ENCODE measurements at places on chromosomes 11 and 22.

DNA sequence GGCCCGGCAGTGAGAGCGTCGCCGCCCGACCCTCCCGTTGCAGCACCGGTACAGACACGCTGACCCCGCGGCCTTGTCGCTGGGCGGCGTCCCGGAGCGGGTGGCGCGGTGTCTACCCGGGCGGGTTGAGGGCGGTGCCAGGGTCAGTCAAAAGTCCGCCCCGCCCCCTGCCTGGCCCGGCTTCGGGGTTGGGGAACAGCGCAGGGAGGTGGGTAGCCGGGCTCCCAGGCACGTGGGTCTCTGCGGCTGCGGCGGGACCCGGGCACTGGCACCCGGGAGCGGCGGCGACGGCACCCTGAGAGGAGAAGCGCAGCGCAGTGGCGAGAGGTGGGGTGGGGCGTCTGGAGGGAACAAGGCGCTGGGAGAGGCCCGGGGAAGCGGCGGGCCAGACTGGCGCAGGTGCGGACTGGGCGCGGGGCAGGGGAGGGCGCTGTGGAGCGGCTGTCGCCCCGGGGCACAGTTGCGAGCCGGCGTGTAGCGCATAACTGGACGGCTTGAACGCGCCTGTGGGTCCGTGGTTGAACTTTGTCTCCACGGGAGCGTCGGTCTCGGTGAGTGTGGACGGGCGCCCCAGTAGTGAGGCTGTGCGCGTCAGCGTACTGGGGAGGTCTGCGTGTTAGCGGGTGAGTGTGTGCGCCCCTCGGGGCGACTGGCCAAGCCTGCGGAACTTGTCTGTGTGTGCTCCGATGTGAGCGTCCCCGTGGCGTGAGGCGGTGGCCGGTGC is at the start of gene P2RY2:
Gene P2RY2, plus strand, starts transcription at position 176 of the 724 bp plus-strand sequence. CDS start 15,879 bp downstream, outside the sequence.
- peak; percentile 33 for DNase-seq

- DNase-seq, result no peak
Observed at GRCh38 chr11:63518548-63518947, 12.7 kb downstream of the LGALS12 start.

DNA sequence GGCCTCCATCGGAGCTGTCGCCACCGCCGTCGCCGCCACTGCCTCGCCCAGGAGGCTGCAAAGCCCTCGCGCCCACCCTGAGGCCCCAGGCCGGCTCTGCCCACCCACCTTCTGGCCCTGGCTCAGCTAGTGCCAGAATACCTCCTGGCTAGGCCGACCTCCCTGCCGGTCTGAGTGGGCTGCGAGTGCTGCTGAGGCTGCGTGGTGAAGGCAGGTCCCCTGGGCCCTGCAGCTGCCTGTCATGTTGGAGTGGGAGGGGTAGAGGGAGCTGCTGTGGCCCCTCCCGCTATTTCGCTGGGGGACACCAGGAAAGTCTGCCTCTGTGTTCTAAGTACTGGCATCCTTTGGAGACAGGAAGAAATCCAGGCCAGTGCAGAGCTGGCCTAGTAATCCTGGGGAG is 34.2 kb downstream of the LRRC10B start:
- DNase-seq, result no peak

DNA sequence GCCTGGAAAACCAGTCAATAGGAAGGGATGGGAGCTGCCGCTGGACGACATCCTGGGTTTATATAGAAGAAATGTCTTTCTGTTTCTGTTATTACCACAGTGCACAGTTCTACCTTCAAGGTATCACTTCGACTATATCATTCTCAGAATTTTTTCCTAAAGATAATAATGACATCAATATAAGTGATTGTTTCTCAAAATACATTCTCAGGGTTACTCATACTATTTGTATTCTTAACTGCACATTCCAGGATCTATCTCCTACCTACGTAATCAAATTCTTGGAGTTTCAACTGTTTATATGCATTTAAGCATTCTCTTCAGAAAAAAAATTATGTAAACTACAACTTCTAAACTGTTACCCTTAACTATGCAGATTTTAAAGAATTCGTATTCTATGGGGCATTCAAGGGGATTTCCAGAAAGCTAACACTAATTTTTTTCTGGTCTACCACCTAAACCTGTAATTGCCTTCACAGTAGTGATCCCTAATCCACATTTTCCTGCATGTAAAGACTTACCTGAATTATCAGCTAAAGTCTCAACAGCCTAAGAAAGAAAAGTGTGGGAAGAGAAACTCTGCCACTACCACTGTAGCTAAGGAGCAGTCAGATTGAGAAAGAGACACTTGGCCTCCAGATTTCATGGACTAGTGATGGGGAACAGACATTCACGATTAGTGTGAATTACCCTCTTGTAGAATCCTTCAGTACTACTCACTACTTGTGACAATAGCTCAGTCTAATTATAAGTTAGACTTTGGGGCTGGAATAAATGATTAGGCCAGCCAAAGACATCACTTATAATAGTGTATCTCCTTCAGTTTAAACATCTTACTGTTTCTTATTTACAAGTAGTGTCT is at the start of gene OR51B5:
Gene OR51B5, minus strand, starts transcription at position 51 of the 862 bp plus-strand sequence. Its CDS starts 0 bp downstream, at position 51.
- DNase-seq, result no peak

- no peak for DNase-seq
Observed at GRCh38 chr11:71284525-71285092, 32.2 kb upstream of the SHANK2 start.

- peak; percentile 87 for DNase-seq
Observed at GRCh38 chr22:37817705-37818408, 5.3 kb upstream of the GALR3 start.

DNA sequence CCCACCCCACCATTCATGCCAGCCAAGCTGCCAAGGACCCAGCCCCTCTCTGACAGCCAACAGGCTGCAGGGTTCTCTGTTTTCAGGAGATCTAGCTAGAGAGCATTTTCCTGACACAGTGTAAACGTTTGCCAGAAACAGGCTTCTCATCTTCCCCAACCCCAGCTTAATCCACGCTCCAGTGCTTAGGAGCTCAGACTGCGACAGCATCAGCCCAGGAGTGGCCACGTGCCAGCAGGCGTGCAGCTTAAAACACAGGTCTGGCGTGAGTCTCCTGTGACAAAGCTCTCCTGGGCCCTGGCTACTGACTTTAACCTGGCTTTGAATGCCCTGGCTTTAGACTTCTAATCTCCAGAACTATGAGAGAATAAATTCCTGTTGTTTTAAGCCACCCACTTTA is 66.6 kb downstream of the GALNT18 start:
- DNase-seq, result no peak

- no peak for DNase-seq
Observed at GRCh38 chr11:59630493-59630892, 14.9 kb upstream of the OSBP start.

GRCh38 chr11:108203075-108203474 is 19.4 kb downstream of the NPAT start:
- no peak for DNase-seq

GRCh38 chr11:67160872-67161783 is 42.1 kb downstream of the KDM2A start:
- DNase-seq, result no peak

DNA sequence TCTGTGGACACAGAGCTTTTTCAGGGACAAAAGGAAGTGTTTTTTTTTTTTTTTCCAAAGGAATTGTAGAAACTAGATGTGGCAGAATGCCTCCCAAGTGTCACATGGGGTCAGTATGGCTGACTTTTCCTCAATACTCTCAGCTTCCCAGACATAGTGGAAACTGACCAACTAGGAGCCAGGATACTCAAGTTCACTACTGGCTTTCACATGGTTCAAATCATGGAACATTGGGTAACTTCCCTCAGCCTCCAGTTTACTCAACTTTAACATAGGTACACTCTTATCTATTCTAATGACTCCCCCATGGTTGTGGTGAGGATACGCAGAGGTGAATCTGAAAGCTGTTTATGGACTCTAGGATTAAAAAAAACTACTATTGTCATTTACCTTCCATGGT is 1.4 kb downstream of the SLC5A1 start:
- DNase-seq, result no peak

DNA sequence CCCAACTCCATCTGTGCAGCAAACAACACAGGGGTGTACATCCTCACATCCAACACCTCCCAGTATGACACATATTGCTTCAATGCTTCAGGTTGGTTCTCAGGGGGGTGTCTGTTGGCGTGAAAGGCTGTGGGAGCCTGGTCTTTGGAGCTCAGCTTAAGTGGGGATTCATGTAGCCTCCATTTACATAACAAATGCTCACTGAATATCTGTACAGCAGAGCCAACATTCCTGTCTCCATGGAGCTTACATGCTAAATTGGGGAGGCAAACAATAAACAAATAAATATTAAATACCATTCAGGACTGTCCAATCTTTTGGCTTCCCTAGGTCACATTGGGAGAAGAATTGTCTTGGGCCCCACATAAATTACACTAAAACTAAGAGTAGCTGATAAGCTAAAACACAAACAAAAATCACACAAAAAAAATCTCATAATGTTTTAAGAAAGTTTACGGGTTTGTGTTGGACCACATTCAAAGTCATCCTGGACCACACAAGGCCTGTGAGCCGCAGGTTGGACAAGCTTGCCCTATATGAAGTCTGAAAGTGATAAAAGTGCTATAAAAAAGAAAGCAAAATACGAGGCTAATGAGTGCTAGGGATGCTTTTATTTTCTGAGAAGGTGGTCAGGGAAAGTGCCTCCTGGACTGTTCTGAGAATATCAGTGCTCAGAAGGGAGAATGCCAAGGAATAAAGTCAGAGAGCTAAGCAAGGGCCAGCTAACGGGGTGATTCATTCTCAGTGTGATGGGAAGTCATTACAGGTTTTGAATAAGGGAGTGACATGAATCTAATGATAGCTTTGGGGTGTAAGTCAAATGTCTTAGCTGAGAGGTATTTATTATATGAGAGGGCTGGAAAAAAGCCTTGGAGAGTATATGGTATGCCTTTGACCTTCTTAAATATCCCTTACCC is 41.6 kb downstream of the CD44 start:
- DNase-seq, result no peak

DNA sequence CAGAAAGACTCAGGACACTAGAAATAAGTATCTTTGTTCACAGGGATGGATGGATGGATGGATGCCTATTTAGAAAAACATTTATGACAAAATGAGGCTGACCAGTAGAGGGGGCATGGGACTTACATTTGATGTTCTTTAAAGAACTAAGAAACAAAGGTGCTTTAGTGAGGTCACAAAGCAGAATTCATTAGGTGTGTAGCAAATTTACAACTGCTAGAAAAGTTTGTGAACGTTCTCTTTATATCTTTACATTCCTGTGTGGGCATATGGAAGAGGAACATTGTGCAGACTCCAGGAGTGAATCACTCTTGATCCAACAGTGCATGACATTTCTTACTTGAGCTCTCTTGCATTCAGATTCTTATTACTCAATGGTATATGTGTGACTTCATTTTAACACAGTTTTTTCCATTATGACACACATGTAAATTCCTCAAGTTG is 15.8 kb upstream of the SIK2 start:
- DNase-seq, result no peak

DNA sequence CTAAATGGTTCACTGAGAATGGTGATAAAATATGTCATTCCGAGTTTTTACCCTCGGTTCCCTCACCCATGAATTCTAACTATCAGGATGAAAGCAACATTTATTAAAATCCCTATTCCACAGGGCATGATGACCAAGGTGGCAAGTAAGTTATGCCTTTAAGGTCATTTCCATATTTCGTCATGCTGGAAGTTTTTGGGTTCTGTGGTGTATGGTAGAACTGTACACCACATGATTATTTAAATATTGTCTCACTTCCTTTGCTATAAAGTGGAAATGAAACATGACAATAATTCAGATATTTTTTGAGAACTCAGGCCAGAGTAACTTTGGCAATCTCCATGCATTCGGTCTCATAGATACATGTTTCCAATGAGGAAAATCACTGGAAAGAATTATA is 68.5 kb upstream of the CARD18 start:
- DNase-seq, result no peak

GRCh38 chr11:28833169-28833568 is 725.0 kb downstream of the METTL15 start:
- no peak for DNase-seq

GRCh38 chr11:33258631-33259205 is 1.5 kb downstream of the HIPK3 start:
- no peak for DNase-seq

- DNase-seq, result no peak
Observed at GRCh38 chr22:31602259-31602952, 59.6 kb downstream of the PISD start.

DNA sequence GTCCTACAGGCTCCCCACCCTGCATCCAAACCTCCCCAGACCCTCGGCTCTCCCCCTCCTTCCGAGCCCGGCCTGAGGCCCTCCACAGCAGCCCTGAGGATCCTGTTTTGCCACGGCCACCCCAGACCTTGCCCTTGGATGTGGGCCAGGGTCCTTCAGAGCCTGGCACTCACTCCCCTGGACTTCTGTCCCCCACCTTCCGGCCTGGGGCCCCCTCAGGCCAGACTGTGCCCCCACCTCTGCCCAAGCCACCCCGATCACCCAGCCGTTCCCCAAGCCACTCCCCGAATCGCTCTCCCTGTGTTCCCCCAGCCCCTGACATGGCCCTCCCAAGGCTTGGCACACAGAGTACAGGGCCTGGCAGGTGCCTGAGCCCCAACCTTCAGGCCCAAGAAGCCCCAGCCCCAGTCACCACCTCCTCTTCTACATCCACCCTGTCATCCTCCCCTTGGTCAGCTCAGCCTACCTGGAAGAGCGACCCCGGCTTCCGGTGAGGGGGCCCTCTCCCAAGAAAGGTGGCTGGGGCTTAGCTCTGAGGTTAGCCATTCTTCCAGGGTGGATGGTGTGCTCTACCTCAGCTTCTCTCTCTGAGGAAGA is 2.9 kb downstream of the INPP5J start:
- DNase-seq, result no peak
